Endodermal cell (in vitro differentiated cells): ENCODE measurements at places on chromosomes 2 and 18.

- no peak for DNase-seq
Measured at GRCh38 chr2:9909106-9909505, 42.4 kb upstream of the GRHL1 start.

GRCh38 chr2:233353769-233354499 is at the start of gene DGKD:
TSS of gene DGKD (plus strand) at chr2:233354494. CDS start at chr2:233354519, 25 bp downstream.
- DNase-seq = peak; percentile 86

DNA sequence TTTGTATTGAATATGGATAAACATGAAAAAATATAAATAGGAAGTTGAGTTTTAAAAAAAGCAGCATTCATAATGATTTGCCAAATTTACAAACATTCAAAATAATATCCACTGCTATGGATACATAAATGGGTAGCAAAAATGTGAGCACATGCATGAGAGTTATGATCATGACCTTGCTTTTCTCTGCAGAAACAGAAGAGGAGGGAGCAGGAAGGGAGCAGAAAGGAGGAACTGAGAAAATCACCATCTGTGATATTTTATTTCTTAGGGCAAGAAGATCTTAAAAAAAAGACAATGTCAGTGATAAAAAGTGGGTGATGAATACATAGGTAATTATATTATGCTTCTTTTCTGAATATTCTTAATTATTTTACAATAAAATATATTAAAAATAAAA is 17.7 kb upstream of the CCDC93 start:
- DNase-seq = no peak

DNA sequence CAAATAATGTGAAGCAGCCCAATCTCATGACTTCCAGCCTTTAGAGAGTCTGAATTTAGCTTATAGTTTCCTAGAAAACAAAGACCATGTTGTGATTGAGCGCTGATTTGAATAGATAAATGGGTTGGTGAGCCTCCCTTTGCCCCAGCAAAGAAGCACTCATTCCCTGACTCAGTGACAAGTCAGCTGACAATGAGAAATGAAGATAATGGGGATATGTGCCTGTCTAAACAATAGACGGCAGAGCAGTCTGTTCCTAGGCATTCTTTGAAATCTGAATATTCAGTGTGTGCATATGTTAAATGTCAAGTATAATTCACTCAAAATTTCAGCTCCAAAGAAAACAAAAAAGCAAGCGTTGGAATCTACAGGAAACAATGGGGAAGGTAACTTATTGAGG is 34.8 kb upstream of the LINC00305 start:
- DNase-seq = no peak

GRCh38 chr18:13120255-13120654 is 98.3 kb upstream of the LDLRAD4 start:
- no peak for DNase-seq

GRCh38 chr2:67502346-67503065 is 105.4 kb downstream of the ETAA1 start:
- no peak for DNase-seq

DNA sequence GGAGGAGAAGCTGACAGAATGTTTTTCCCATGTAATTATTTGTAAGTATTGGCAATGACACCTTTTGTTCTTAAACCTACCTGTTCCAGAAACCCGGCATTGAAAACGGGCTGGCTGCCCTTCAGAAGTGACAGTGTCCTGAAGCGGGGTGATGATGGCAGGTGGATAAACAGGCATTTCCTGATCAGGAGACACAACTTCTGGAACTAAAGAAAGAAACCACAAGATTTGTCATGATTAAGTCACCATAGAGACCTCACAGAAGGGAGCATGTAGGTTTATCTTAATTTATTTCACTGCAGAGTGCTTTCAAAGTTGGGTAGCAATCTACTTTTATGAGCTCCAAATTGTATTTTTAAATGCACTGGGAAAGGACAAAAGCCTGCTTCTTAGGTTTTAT is 43.1 kb downstream of the TTN start:
- DNase-seq = no peak

DNA sequence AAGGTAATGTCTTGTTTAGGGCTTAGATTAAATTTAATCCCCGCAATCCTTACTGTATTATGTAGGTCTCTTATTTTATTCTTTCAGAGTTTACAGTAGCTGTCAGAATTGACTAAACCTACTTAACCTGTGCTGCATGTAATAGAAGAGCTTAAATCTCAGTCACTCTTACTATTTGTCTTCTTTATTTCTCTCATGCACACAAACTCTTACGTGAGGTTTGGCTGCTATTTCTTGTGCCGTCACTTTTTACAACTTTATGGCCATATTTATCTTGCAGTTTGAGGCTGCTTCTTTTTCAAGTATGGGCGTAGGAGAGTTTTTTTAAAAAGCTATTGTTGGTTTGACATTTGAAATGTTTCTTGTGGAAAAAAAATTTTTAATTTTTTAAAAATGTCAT is 12.0 kb downstream of the DNAJC10 start:
- DNase-seq = no peak

- DNase-seq = no peak
Measured at GRCh38 chr2:59168766-59169165, 927.6 kb upstream of the FANCL start.

DNA sequence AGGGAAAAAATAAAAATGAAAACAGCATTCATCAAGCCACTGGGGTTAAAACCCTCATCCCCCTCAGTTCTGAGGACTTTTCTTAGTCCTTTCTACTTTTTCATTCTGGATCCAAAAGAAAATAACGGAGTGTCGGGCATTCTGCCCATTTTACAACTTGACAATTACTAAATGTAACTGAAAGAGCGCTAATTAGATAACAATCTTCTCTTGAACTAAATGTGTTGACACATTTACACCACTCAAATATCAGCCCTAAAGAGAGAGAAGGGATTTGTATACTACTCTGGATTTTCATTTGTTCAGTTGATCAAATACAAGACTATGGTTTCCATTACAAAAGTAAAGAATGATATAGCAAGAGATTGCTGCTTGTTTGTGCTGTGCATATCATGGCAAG is 27.5 kb downstream of the ABCA12 start:
- no peak for DNase-seq

DNA sequence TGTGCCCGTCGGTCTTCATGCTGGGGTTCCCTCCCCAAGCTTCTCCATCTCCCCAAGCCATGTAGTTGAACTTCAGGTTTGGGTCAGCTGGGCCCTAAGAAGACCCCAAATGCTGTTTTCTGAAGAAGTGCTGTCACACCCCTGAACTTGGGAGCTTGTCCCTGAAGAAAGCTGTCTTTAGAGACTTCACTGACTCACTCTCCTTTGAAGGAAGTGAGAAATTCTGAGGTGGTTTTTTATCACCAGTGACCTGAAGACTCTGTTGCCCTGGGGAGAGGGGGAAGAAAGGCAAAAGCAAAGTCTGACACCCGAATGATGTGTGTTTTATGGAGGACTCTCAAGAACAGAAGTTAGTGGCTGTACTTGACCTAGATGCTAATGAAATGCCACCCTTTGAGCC is 83.6 kb upstream of the BCL2L11 start:
- no peak for DNase-seq

- peak; percentile 91 for DNase-seq
Measured at GRCh38 chr18:34493099-34493544, 217.0 kb upstream of the DTNA start.

DNA sequence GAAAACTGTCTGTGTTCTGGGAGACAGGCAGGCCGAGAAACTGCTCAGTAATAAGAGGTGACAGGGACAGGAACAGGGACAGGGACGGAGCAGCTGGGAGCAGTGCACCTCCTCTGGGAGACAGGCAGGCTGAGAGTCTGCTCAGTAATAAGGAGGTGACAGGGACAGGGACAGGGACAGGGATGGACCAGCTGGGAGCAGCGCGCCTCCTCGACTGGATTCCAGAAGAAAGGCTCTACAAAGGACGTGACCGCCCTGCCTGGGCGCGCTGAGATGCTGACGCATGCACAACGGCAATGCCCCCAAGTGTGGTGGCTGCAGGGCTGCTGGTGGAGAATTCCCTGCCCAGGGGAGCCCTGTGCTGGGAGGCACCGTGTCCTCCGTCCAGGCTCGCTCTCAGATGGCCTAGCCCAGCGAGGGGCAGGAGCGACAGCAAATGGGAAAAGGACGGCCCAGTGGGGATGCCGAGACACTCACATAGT is 44.2 kb upstream of the PXDN start:
- no peak for DNase-seq

DNA sequence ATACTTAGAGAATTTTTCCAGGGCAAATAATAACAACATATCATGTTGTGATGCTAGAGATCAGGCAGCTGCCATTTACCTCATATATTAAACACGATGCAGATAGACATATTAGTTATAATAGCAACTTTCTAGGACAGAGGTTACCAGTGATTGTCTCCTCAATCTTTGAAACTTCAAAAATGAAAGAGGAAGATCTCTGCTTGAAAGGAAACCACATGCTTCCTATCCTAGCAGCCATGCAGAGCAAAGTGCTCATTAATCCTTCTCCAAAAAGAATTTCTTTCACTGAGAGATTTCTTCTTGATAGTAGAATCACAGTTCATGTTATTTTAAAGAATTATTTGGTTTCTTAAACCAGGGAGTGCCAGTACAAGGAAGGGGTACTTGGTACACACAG is 317.2 kb downstream of the CPS1 start:
- no peak for DNase-seq

DNA sequence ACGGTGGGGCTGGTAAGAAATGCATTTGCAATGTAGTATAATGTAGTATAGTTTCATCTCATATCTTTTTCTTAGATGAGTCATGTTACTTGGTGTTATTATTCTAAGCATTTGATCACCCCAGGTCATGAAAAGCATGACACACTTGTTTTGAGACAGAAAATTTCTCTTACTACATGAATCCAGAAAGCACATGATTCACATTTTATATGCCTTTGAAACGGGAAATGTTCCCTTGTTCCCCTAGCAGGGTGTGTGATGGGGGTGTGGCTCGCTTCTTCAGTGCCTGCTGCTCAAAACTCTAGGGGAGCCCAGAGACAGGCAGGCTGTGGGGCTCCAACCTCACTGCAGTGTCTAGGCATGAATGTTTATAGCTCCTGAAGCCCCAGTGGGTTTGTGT is 116.0 kb upstream of the RAB27B start:
- DNase-seq = no peak

- DNase-seq = no peak
Measured at GRCh38 chr2:51484605-51485004, 452.7 kb upstream of the NRXN1 start.

DNA sequence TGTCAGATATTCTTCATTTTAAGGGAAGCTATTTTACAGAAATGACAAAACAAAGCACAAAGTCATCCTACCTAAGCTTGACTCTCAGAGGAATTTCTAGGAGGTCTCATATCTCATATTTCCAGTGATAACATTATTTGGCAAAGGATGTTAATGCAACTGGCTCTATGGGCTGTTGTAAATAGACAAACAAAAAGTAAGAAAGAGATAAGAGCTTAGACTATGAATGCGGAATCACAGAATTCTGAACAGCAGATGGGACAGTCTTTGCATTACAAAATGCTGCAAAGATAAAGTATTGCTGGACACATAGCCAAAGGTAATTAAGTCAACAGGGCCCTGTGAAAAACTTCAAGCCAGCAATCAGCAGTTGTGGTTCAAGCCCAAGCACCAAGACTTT is 23.9 kb downstream of the PIAS2 start:
- no peak for DNase-seq

DNA sequence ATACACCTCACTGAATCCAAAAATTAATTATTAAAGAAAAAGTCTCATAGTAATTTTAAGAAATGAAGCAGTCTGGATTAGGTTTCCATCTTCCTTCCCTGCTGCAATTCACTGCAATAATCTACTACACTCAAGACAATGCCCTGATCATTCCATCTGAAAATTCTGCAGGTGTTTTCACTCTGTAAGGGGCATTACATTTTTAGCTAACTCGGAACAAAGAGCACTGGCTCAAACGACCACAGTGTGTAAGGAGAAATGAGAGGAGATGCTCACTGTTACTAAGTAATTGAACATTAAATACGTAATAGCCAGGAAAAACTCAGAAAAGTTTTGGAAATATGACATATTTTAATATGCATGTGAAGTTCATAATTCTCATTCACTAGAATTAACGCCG is 1.3 kb downstream of the B4GALT6 start:
- no peak for DNase-seq

DNA sequence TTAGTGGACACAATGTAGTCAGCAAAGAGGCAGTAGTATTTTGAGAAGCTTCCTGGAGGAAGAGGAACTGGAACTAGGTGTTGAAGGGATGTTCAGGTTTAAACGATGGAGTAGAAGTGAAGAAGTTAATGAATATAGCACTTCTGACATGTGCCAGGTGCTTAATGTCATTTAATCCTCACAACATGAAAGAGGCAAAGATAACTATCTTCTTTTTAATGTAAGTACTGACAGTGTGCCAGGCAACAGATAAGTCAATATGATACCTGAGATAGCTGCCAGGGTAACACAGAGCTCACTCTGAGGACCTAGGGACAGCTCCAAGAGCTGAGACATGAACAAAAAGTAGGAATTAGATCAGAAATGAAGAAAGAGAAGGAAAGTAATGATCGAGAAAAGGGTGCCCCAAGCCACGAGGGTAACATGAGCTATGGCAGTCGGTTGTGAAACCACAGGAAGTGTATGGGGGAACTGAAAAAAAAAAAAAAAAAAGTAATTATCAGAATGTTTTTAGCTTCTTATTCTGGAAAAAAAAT is 140.7 kb downstream of the RNF144A start:
- no peak for DNase-seq

DNA sequence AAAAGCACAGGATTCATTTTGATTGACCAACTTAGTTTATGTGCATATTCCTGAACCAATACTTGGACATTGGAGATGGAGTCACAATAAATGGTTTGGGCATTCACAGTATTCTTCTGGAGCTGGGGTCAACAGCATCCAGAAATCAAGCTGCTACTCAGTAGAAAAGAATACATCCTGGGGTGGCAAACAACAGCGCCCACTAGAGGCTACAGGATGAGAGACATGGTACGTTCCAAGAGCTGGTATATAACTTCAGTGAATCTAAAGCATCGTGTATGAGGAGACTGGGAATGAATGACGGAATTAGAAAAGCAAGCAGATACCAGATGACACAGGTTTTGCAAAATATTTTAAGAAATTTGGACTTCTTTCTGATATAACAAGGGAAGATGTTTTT is 142.9 kb upstream of the FIGN start:
- peak; percentile 87 for DNase-seq

GRCh38 chr2:113304702-113305101 is 26.0 kb upstream of the PAX8 start:
- DNase-seq = no peak

DNA sequence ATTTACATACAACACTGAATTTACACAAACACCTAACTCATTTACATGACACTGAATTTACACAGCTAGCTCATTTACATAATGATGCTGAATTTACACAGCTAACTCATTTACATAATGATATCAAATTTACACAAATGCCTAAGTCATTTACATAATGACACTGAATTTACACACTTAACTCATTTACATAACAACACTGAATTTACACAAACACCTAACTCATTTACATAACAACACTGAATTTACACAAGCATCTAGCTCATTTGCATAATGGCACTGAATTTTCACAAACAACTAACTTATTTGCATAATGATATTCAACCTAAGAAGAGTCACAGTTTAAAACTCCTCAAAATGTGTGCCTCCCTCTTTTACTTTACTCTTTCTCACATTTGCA is 511.7 kb downstream of the GALR1 start:
- no peak for DNase-seq

GRCh38 chr2:162211732-162212131 is 31.5 kb downstream of the FAP start:
- no peak for DNase-seq
